ENCODE measurements at places on chromosomes 16 and 17.
A peak's percentile ranks its signal among the peaks of the same experiment; 100 is the strongest.

- no peak for DNase-seq
Measured at GRCh38 chr16:52526116-52526828, 20.7 kb downstream of the TOX3 start.

DNA sequence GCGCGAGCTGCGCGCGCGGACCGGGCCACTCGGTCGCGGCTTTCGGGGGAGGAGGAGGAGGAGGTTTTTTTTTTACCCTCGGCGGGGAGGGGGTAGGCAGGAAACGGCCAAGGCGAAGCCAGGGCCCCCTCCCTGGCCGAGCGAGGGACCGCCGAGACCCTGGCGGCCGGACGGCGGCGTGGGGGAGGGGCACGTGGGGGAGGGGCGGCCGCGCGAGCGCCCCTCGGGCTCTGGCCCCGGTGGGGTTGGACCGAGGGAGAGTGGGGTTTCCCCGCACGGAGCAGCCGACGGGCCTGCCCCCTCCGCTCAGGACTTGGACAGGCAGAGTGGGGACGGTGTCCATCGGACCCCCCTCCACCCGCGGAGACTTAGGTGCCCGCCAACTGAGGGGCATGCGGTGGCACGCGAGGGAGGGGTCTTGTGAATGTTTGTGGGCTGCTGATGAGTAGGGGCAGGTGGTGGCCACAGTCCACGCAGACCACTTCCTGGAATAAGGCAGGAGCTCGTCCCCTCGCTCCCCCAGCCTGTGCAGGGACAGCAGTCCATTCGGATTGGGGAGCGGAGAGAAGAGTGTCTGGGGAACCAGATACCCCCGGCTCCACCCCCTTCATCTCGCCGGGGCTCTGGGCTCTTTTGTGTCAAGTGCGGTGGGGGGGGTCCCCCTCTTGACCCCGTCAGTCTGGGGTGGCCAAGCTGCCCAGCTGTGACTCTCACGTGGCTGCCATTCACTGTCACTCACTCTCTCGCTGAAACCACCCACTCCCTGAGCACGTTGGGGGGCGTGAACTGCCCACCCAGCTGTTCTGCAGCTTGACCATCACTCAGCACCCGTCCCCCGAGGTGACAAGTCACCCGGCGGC, 3.0 kb upstream of the CHD3 start:
- DNase-seq = peak; percentile 66

GRCh38 chr16:3819175-3819527, 61.4 kb downstream of the CREBBP start:
- DNase-seq = no peak

- no peak for DNase-seq
Measured at GRCh38 chr17:52235516-52235915, 77.0 kb upstream of the CA10 start.

- DNase-seq = peak; percentile 42
Measured at GRCh38 chr17:63477480-63478440, 899 bp downstream of the ACE start.

GRCh38 chr16:626787-627453, 3.9 kb upstream of the WFIKKN1 start:
- peak; percentile 99 for DNase-seq

DNA sequence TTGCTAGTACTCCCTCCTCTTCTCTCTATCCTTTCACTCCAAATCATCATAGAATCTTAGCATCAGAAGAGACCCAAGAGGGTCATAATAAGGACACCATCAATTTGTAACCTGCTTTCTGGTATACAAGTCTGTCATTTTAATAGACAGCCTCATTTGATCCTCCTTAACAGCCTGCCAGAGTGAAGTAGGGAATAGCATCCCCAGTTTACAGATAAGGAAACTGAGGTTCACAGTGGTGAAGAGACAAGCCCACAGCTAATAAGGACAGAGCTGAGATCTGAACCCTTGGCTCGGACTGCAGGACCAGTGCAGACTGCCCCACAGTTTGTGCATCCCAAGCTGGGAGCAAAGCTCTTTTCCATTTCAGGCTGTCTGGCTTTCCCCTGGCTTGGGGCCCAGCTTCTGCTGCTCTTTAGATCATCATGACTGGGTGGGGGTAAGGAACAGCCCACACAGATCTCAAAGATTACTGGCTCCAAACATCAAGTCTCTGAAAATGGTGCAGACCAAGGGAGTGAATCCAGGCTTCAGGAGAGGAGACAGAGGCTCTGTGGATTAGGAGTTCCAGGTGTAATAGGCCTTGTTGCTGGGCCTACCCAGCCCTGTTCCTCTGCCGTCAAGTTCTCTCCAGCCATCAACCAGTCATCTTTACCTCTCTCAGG, 10.3 kb upstream of the IGFBP4 start:
- peak; percentile 81 for DNase-seq

DNA sequence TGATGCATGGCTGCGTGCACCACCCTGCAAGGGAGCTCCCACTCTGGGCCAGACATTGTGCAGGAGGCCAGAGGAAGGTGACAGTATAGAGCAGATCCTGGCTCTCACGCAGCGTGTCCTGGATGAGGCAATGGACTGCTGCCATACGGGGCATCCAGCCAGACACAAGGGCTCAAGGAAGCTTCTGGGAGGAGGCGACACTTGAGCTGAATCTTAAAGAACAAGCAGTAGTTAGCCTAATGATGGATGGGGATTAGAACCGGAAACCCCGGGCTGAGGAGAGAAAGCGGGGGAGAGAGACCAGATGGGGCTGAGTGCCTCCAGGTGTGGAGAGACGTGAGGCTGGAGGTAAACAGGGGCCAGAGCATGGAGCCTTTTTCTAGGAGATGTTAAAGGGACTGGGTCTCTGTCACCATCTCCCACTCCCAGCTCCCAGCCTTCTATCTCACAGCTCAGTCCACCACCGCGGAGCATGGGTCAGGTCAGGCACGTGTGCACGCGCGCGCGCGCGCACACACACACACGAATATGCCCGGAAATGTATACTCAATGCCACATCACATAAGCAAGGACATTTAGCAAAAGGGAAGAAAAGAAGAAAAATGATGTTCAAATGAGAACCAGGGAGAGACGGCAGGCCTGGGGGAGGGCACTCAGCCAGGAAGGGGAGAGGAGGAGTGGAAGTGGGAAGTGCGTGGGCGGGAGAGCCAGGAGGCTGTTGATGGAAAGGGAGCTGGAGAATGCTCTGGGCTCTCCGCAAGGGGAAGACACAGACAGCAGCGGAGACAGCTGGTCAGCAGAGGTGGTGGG, 46.3 kb downstream of the CCDC42 start:
- DNase-seq = peak; percentile 77

GRCh38 chr17:60442271-60443173, 20.2 kb downstream of the CHCT1 start:
- DNase-seq = peak; percentile 69

GRCh38 chr17:4717791-4718190, 7.4 kb downstream of the ARRB2 start:
- no peak for DNase-seq

DNA sequence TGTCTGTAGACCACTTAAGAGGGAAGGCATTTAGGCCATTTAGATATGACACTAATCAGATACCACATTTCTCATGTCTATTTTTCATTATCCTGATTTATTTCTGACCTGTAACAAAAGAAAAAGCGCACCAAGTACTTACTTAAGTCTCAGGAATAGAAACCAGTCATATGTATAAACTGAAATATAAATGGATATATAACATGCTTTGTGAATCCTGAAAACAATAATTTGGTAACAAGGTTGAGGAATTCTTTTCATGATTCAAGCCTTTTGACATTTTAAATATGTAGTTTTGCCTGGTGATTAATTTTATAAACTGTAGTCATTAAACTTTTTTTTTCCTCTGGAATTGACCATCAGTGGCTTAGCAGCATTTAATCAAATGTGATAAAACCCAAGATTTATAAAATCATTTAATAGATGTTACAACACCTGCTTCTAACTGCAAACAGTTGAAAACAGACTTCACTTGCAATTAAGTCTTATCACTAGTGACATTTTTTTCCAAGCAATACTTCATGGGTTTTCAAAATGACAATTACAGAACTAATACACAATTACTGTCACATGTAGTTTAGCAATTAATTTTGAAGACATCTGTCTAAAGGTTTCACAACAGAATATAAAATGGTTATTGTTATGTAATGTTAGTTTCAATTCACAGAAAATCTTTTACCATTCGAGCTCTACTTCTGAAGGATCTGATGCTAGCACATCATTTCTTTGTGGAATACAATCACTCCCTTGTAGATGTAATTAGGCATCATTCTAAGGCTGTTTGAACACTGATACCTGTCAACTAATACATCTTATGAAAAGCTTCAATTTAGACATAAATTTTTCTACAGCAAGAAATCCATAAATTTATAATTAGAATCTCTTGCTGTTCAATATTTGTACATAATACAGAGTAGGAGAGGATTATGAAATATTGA, 110.3 kb downstream of the TOX3 start:
- no peak for DNase-seq

GRCh38 chr17:32659419-32659842, 172.6 kb downstream of the CDK5R1 start:
- DNase-seq = peak; percentile 64

DNA sequence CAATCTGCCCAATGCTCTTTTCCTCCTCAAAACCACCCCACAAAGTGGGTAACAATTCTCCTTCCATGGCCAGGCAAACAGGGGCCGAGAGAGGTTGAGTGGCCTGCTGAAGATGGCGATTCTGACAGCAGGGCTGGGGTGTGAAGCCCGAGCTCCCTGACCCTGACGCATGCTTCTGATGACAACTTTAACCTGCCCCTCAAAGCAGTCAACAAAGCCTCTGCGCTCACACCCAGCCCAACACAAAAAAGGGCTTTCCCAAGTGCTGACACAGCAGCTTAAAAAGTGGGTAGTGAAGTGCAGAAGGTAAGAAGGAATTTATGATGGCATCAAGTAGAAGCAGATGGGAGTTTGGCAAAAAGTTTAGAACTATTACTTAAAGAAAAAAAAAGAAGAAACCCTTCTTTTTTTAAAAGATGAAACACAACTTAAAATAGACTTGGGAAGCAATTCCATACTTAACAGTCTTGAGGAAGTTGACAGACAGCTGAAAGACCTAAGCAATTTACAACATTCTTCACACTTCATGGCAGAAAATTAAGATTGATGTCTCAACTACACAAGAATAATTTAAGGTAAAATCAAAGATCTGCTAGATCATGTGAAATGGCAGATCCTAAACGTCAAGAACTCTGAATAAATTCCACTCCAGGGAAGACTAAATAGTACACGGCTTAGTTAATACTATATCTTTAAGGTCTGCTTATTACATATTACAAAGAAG, 133.9 kb downstream of the PARN start:
- no peak for DNase-seq

DNA sequence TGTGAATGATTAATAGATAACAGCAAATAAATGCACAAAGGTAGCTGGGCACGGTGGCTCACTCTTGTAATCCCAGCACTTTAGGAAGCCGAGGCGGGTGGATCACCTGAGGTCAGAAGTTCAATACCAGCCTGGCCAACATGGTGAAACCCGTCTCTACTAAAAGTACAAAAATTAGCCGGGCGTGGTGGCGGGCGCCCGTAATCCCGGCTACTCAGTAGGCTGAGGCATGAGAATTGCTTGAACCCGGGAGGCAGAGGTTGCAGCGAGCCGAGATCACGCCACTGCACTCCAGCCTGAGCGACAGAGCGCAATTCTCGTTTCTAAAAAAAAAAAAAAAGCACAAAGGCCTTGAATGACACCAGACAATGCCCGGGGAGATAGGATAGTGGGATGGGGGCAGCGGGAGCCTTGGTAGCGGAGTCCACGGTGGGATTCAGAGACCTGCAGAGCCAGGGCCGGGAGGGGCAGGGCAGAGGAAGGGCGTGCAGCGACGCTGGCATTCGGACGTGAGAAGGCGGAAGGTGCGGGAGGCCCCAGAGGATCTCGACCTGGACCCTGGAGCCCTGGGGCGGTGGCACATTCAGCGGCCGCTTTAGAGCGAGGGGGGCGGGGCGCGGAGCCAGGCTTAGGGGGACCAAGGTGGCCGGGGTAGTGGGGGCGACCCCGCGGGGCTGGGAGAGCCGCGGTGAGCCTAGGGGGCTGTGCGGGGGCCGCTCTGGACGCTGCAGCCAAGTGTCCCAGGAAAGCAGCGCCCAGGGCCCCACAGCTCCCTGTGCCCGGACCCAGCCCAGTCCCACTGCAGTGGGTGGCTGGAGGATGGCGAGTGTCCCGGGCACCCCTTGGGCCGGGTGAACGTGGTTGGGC, 999 bp upstream of the FLYWCH2 start:
- DNase-seq = peak; percentile 70

GRCh38 chr16:3968551-3968950, 88.0 kb upstream of the CREBBP start:
- no peak for DNase-seq

- DNase-seq = no peak
Measured at GRCh38 chr17:40264458-40265185, 23.1 kb upstream of the CDC6 start.

All from GM23248 (cell line).